ENCODE measurements at places on chromosomes 5 and 9. TPM values are rescaled to one million over a fixed set of nuclear protein-coding genes. Genes with fewer than 3 reads are reported as not detected.

- no peaks in the 10 kb centered on the region for H3K36me3 ChIP-seq
- no peaks in the 10 kb centered on the region for H3K4me1 ChIP-seq
- no peak overlapping the region for H3K4me3 ChIP-seq
- H3K27me3 ChIP-seq: no peaks in the 10 kb centered on the region
- no peak for DNase-seq
Observed at GRCh38 chr9:86531971-86532640, 177.9 kb upstream of the TUT7 start.

DNA sequence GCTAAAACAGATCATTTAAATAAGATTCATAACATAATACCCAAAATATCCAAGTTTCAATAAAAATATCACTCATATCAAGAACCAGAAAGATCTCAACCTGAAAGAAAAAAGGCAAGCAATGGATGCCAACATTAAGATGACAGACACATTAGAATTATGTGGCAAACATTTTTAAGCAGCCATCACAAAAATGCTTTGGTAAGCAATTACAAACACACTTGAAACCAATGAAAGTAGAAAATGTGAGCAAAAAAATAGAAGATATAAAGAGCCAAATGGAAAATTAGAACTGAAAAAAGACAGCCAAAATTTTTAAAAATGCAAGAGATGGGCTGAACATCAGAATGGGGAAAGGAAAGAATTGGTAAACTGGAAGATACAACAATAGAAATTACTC, 96.9 kb downstream of the PRELID2 start:
- DNase-seq: no peak
- H3K27ac ChIP-seq: no peak overlapping the region
- no peaks in the 10 kb centered on the region for H3K27me3 ChIP-seq

GRCh38 chr9:94882966-94883641, 156.6 kb downstream of the AOPEP start:
- H3K4me3 ChIP-seq: no peak overlapping the region
- no peak overlapping the region for H3K27ac ChIP-seq
- no peak for DNase-seq

- H3K4me3 ChIP-seq: no peak overlapping the region
- no peaks in the 10 kb centered on the region for H3K27me3 ChIP-seq
- no peak for DNase-seq
- no peaks in the 10 kb centered on the region for H3K36me3 ChIP-seq
Observed at GRCh38 chr9:112665347-112665746, 52.6 kb downstream of the INIP start.

- H3K27me3 ChIP-seq: no peaks in the 10 kb centered on the region
- no peak for DNase-seq
- no peaks in the 10 kb centered on the region for H3K4me1 ChIP-seq
- H3K4me3 ChIP-seq: no peak overlapping the region
- peaks cover 26% of the 10 kb centered on the region for H3K36me3 ChIP-seq
Observed at GRCh38 chr9:136903041-136903554, 16.8 kb downstream of the TRAF2 start.

- no peak overlapping the region for H3K4me3 ChIP-seq
- no peak for DNase-seq
- no peak overlapping the region for H3K27ac ChIP-seq
- no peaks in the 10 kb centered on the region for H3K36me3 ChIP-seq
Observed at GRCh38 chr5:159682623-159683022, 233.7 kb upstream of the ADRA1B start.

DNA sequence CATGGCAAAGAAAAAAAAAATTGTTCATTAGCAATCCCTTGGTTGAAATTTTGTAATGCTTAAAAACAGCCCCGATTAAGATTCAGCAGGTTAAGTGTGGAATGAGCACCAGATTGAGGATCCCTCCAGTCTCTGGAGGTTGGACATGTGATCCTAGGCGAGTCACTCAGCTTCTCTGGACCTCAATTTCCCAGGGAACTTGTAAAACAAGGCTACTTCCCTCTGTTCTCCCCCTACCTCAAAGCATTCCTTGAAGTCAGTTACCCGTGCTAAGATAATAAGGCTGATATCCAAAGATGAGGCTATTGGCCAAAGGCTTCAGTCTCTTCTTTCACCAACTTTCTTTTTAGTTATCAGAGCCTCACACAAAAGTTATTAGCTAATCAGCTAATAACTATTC, 2.9 kb downstream of the KLHL3 start:
- no peak overlapping the region for H3K4me3 ChIP-seq
- H3K4me1 ChIP-seq: peaks cover 8% of the 10 kb centered on the region

Gene RANBP17
- total RNA-seq: 16.2 TPM

DNA sequence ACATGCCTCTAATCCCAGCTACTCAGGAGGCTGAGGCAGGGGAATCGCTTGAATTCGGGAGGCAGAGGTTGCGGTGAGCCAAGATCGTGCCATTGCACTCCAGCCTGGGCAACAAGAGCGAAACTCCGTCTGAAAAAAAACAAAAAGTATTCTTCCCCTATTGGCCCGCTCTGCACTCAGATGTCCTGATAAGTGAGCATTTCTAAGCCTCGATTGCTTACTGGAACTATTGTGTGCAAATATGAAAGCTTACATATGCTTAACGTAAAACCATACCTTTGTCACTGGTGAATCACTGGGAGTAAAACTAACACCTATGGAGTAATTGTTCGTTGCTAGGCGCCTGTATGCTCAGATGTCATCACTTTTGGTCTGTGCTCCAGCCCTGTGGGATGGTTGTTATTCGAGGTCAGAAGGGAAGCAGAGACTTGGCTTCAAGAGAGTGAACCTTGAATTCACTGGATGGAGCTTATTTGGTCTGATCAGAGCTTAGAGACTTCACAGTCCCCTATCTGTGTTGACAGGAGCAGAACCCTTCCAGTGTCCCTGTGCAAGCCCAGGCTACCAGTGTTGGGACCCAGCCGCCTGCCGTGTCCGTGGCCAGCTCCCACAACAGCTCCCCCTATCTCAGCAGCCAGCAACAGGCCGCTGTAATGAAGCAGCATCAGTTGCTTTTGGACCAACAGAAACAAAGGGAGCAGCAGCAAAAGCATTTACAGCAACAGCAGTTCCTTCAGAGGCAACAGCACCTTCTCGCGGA, 25.3 kb upstream of the LTC4S start:
- no peaks in the 10 kb centered on the region for H3K27me3 ChIP-seq
- peaks cover 2% of the 10 kb centered on the region for H3K4me1 ChIP-seq
- no peak overlapping the region for H3K4me3 ChIP-seq
- peaks cover 54% of the 10 kb centered on the region for H3K36me3 ChIP-seq
- no peak overlapping the region for H3K27ac ChIP-seq
- no peak for DNase-seq

Gene NEUROG1
- total RNA-seq: not detected

Gene FAXDC2
- 3.7 TPM for total RNA-seq

DNA sequence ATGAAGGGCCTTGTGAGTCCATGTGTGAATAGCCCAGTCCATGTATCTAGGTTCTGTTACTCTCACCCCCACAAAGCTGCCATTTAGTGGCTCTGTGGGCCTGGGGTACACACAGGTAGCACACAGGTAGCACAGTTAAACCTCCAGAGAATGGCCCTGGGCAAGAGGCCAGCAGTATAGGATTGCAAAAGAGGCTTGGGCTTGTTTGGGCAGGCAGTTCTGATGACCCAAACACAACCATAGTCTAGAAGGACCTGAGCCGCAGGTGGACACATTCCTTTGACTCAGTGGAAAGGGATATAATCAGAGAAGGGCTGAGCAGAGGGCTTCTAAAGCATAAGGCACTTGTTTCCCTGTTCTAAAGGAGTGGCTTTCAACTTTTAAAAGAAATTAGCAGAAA, 326.8 kb upstream of the SGCD start:
- H3K27ac ChIP-seq: no peak overlapping the region
- DNase-seq: no peak
- peaks cover 5% of the 10 kb centered on the region for H3K4me1 ChIP-seq
- H3K36me3 ChIP-seq: no peaks in the 10 kb centered on the region

DNA sequence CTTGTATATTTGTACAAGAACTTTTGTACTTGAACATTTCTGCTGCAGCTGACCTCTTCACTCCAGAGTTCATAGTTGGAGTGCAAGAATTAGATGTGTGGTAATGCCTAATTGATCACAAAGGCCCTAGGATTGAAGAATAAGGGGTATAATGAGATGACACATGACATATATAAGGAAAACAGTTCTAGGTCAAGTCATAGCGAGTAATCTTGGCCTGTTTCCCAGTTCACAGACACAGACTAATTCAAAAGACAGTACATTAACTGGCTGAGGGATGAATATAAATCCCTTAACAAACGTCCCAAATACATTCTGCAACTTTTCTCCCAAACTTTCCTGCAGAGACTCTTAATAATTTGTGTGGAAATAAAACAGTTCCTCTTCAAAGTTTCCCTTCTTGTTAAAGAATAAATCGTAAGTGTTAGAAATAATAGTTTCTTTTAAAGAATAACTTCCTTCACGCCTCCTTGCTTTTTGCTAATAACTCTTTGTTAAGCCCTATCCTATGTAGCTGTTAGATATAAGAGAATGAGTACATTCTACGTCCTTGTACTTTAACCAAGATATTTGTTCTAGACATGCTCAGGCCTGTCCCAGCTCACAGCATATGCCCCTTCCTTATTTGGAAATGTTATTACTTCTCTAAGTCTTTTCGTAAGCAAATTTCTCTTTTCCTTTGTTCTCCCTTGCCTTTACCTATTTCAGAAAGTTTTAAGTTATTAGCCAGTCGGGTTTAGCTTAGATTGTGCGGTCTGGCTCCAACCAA, 556.4 kb upstream of the CTNND2 start:
- H3K27me3 ChIP-seq: no peaks in the 10 kb centered on the region
- no peak for DNase-seq
- H3K27ac ChIP-seq: no peak overlapping the region
- H3K4me1 ChIP-seq: 0 out of 2 replicates have a peak, but pooled peaks cover 3% of the 10 kb centered on the region
- no peaks in the 10 kb centered on the region for H3K36me3 ChIP-seq
- no peak overlapping the region for H3K4me3 ChIP-seq

DNA sequence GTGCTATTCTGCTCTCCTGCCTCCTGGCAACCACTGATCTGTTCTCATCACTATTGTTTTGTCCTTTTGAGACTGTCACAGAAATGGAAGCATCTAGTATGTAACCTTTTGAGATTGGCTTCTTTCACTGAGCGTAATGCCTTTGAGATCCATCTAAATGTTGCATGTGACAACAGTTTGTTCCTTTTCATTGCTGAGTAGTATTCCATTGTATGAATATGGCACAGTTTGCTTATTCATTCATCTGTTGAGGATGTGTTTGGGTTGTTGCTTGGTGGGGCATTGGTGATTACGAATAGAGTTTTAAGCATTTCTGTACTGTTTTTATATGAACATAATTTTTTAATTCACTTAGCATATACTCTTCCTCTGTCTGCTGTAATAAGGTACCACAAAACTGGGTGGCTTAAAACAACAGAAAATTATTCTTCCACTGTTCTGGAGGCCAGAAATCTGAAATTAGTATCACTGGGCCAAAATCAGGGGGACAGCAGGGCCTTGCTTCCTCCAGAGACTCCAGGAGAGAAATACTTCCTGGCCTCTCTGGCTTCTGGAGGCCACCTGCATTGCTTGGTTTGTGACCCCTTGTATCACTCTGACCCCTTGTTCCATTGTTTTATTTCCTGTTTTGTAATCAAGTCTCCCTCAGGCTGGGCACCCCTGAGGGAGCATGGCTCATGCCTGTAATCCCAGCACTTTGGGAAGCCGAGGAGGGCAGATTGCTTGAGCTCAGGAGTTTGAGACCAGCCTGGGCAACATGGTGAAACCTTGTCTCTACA, 53.0 kb downstream of the EXOSC2 start:
- peaks cover 2% of the 10 kb centered on the region for H3K4me1 ChIP-seq
- no peaks in the 10 kb centered on the region for H3K27me3 ChIP-seq
- no peak overlapping the region for H3K4me3 ChIP-seq
- H3K27ac ChIP-seq: no peak overlapping the region
- no peak for DNase-seq

Gene GABRP
- total RNA-seq: 3.7 TPM

Gene PRRT1B
- total RNA-seq: 1.1 TPM

DNA sequence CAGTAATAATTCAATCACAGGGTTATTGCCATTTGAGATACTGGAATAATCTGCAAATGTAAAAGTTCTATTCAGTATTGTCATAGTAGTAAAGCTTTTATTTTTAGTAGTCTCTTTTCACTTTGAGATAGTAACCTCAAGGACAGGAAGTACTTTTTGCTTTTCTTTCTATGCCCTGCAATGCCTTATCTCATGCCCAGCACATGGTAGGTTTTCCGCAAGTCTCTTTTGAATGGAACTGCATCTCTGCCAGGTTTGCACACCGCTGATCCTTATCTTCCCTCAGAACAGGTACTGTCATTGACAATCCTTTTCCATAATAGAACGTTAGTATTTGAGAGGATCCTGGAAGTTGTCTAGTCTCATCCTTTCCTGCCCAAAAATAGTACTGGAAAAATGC, 91.8 kb upstream of the IFNK start:
- no peak for DNase-seq
- H3K4me1 ChIP-seq: peaks cover 4% of the 10 kb centered on the region
- H3K27me3 ChIP-seq: no peaks in the 10 kb centered on the region
- H3K27ac ChIP-seq: no peak overlapping the region

Gene ANKRD31
- total RNA-seq: 0.27 TPM

DNA sequence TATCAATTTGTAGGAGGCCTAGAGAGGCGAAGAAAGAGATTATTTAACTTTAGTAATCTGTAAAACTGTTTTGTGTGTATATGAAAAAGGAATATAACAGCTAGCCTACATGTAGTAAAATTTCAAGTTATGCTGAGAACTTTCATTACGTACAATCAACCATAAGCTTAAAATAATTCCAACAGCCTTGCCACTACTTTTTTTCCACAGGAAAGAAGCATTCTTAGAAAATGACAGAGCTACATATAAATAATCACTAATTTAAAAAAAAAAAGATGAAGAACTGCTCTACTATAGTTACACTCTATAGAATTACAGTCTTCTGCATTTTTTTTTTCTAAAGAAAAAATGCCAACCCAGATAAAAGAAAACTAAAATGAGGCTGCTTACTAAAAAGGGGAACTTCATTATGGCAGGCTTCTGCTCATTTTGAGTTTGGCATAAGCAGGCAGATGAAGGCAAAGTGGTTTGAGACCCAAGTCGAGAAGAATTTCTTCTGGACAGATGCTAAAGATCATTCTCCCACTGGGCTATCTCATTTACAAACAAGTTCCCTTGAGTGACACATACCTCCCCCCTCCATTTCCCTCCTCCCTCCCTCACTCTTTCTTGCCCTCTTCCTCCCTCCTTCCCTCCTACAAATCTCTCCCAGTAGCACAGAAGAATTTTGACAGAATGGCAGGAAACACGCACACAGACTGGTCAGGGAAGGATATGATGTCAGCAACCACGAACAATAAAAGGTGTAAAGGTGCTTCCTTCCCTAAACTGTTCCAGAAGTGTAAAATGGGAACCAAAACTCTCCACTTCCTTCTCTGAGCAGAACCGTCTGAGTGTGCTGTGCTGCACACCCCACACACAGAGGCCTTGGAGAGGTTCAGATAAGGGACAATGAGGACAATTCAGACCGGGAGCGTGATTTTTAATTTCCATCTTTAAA, 56.1 kb downstream of the MEF2C start:
- no peak overlapping the region for H3K27ac ChIP-seq
- no peaks in the 10 kb centered on the region for H3K27me3 ChIP-seq
- H3K4me1 ChIP-seq: no peaks in the 10 kb centered on the region
- no peak for DNase-seq
- H3K4me3 ChIP-seq: no peak overlapping the region
- H3K36me3 ChIP-seq: no peaks in the 10 kb centered on the region

GRCh38 chr5:53246042-53246836, 136.7 kb upstream of the MOCS2 start:
- H3K36me3 ChIP-seq: no peaks in the 10 kb centered on the region
- no peaks in the 10 kb centered on the region for H3K4me1 ChIP-seq
- H3K4me3 ChIP-seq: no peak overlapping the region
- no peak for DNase-seq
- H3K27ac ChIP-seq: no peak overlapping the region

GRCh38 chr5:154786414-154786813, 31.2 kb downstream of the LARP1 start:
- no peak overlapping the region for H3K4me3 ChIP-seq
- H3K27ac ChIP-seq: no peak overlapping the region
- H3K27me3 ChIP-seq: no peaks in the 10 kb centered on the region
- H3K4me1 ChIP-seq: peaks cover 28% of the 10 kb centered on the region
- H3K36me3 ChIP-seq: peaks cover 11% of the 10 kb centered on the region
